ENCODE measurements at places on chromosomes 5 and 9.

- no peak for DNase-seq
These were observed 37.5 kb downstream of the SPRY4 start for GRCh38 chr5:142287096-142287972.

GRCh38 chr9:5569409-5569808, 59.1 kb downstream of the PDCD1LG2 start:
- no peak for DNase-seq

- DNase-seq = no peak
These were observed 51.9 kb upstream of the JAK2 start for GRCh38 chr9:4933177-4933576.

DNA sequence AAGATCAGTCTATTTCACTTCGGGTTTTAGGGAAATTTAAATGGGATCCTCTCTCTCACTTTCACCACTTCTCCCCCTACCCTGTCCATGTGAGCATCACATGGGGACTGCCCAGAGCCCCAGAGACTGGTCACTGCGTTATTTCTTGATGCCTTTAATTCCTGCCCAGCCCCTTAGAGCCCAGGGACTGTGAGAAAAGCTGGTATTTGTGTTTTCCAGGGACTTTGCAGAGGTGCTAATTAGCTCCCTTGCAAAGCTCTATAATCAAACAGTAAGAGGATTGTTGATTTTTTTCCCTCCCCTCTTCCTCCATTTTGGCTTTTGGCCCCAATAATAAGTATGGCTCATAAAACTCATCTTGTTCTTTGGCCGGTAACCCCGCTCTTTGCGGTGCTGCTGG, 35.6 kb downstream of the NTRK2 start:
- DNase-seq = no peak

DNA sequence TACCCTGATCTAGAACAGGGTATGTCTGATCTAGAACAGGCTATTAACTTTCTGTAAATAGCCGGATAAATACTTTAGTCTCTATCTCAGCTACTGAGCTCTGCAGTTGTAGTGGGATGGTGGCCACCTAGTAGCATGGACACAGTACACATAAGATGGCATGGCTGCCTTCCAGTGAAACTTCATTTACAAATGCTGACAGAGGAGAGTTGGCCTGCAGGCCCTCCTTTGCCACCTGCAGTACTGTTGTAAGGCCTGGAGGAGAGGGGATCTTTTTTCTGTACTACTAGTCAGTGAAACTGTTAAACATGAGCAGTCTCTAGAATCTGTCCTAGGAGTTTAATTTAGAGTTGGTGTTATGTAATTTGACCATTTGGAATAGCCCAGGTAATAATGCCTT, 86.0 kb downstream of the TRIO start:
- DNase-seq = no peak

GRCh38 chr9:129487658-129488483, 133.0 kb downstream of the C9orf50 start:
- no peak for DNase-seq

- no peak for DNase-seq
These were observed 207.9 kb downstream of the CNTLN start for GRCh38 chr9:17342696-17343095.

- DNase-seq = no peak
These were observed 1010.2 kb upstream of the DMAC1 start for GRCh38 chr9:8809741-8810140.

DNA sequence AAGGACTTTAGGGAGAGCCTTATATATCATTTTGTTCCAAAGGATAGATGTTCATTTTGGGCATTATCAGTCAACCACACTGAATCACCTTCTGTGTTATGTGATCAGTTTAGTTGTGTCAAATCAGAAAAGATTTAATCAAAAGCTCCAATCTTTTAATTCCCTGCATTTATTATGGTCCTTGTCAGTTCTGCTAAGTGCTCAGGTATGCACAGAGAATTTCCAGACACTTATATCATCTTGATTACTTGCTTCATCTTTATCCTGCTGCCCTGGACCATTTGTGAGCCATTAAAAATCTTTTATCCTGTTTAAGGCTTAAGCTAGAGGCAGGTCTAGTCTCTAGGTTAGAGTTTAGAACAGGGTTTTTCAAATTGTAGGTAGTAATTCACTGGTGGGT, 179.1 kb downstream of the CWC27 start:
- no peak for DNase-seq

DNA sequence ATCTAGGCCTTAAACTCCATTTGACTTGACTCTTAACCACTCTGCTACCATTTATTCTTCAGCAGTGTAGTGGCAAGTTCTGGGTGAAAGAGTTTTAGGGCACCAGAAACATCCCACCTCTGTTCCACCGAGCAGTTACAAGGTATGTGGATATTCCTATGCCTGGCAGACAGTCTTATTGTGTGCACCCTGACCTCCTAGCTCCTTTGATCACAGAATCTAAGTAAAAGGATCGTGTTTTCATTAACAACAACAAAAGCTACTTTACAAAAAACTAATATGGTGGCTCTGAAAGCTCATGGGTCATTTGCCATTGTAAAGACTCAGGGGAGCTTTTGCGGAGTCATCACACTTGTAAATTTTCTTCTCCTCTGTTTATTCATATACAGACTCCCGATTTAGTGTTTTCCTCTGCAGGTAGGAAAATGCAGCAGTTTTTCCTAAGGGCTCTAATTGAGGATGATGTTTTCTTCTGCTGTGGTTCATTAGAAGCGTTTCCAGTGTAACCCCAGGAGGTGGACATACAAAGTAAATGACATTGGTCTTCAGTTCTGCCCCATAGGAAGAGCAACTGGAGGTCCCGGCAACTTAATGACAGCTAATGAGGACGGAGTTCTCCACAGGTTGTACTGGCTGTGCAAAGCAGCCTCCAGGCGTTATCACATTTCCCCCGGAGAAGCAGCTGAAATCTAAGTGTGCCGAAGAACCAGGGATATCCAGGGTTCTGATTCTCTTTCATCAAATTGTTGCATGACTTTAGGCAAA, 78.2 kb downstream of the ATP10B start:
- DNase-seq = no peak
